ENCODE measurements at places on chromosomes 1 and 21. TPM values are rescaled to one million over a fixed set of nuclear protein-coding genes. Genes with fewer than 3 reads are reported as not detected.

PHGDH gene
- 42.1 TPM for total RNA-seq

DNA sequence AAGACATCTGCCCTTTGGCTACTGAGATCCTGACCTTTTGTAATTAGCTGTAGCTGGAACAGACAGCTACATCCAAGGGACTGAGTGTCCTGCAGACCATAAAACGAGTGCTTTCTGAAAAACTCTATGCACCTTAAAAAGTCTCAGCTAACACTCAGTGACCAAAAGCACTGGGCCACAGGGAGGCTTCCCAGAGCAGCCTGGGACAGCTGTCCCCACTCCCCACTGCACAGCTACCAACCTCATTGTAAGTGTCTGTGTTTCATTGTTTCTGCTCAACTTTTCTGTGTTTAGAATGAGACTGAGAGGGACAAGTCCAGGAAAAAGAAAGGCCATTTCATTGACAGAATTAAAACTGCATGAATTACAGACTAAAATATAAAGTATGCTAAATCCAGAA lies 80.7 kb downstream of the SMYD2 start:
- peaks cover 5% of the 10 kb centered on the region for H3K4me1 ChIP-seq
- no peaks in the 10 kb centered on the region for H3K36me3 ChIP-seq
- no peak for DNase-seq

SLC26A9 gene
- total RNA-seq: not detected

ERICH3 gene
- not detected for total RNA-seq

DNA sequence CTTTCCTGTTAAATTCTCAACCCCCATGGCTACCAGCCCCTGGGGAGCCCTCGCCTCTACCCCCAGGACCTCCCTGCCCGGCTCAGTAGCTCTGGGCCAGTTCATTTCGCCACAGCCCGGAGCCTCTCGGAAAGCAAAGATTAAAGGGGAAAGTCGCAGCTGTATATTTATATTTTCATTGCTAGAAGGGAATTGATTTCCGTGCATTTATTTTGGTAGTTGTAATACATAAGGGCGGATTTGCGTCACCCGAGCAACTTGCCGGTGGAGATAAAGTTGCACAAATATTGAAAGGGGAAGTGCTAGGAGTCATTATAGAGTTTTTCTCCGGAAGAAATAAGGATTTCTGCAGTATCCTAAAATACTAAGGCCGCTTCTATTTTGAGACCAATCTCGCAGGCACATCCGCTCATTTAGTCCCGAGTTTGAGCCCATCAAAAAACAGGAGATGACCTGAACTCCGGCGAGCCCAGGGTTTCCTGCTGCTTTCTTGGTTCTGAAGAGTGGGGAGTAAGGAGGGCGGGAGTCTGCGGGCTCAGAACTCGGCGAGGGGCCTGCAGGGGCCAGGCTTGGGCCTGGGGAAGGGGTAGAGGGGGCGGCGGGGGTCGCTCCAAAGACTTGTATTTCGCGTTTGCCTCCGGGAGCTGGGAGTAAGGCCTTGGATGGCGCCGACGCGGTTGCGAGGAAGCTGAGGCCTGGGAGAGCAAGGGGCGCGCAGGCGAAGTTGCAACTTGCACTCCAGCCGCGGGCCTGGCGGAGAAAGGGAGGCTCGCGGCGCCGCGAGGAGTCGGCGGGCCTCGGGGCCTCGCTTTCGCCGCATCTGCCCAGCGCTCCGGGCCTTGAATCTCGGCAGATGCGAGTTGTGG lies 2.5 kb upstream of the HLX start:
- peaks cover 26% of the 10 kb centered on the region for H3K4me1 ChIP-seq
- peak overlapping the region; percentile 84 for H3K4me3 ChIP-seq
- peaks cover 5% of the 10 kb centered on the region for H3K36me3 ChIP-seq
- H3K27me3 ChIP-seq: peaks cover 65% of the 10 kb centered on the region
- H3K27ac ChIP-seq: no peak overlapping the region

CR1L gene
- total RNA-seq: not detected

DNA sequence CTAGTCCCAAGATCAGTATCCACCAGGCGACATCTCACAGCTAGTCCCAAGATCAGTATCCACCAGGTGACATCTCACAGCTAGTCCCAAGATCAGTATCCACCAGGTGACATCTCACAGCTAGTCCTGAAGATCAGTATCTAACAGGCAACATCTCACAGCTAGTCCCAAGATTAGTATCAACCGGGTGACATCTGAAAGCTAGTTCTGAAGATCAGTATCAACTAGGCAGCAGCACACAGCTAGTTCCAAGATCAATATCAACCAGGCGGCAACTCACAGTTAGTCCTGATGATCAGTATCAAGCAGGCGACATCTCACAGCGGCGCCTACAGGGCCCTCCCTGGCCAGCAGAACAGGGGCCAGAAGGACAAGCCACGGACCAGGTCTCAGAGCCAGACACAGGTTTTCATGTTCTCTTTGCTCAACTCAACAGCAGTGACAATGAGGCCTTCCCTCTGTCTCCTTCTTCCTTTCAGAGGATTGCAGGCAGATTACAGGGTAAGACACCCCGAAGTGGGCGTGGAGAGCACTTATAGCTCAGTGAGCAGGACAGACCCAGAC lies 32.5 kb downstream of the NPHP4 start:
- no peak for DNase-seq
- H3K4me1 ChIP-seq: peaks cover 12% of the 10 kb centered on the region
- no peak overlapping the region for H3K4me3 ChIP-seq
- H3K27me3 ChIP-seq: no peaks in the 10 kb centered on the region
- no peak overlapping the region for H3K27ac ChIP-seq

CFAP107 gene
- total RNA-seq: not detected

CFAP410 gene
- 19.6 TPM for total RNA-seq

PLA2G4A gene
- total RNA-seq: 0.45 TPM

- no peaks in the 10 kb centered on the region for H3K36me3 ChIP-seq
- peak overlapping the region; percentile 99 for H3K4me3 ChIP-seq
- H3K27me3 ChIP-seq: no peaks in the 10 kb centered on the region
- peak overlapping the region; percentile 87 for H3K27ac ChIP-seq
- peaks cover 43% of the 10 kb centered on the region for H3K4me1 ChIP-seq
- no peak for DNase-seq
These were observed 709 bp upstream of the SLC41A1 start for GRCh38 chr1:205813755-205814058.

Data from natural killer cell treated with Interleukin-12 subunit alpha and Interleukin-12 subunit beta and Interleukin-15 and Interleukin-18, amount 100 ng/mL, for 72 hours (primary cell).